T-helper 2 cell treated with Interferon-gamma antibody and Interleukin-4, amounts not matched to agents 5 μg/mL and 100 μg/mL, for 36 hours (primary cell): ENCODE measurements at places on chromosomes 12 and 14.

DNA sequence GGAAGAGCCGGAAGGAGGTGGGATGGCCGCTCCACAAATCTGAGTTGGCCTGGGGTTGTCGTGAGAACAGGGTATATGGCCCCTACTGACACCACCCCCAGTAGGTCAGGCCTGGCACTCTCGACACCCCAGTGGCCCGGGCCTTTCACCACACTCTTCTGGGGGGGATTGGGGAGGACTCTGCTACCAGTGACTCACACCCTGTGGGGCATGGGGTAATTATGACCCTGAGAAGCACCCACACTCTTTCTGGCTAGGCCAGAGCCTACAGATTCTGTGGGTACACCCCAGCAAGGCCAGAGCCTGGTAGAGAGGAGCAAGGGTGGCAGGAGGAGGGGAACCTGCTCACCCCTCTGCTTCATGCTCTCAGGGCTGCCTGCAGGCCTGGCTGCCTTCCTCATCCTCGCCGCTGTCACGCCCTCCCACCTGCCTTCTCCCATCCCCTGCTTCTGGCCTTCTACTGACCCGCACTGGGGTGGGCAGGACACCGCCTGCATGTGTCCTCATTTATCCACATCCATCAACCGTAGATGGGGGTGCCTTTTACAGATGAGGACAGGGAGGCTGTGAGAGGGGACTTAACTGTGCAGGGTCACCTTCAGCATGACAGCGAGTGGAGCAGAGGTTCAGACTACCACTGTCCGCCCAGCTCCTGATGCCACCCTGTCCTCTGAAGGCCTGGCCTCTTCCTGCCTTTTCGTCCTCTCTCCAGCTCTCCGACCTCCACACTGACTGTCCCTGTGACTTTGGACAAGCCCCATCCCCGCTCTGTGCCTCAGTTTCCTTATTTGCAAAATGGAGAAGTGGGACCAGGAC, 18.4 kb downstream of the ASB2 start:
- DNase-seq, result no peak

GRCh38 chr12:124544311-124544970, 23.0 kb downstream of the NCOR2 start:
- DNase-seq, result no peak

- DNase-seq, result no peak
These were observed 43.6 kb upstream of the NID2 start for GRCh38 chr14:52112336-52113018.

GRCh38 chr14:99659333-99659741, 14.4 kb downstream of the HHIPL1 start:
- no peak for DNase-seq
